ENCODE measurements at places on chromosomes 4 and X.

GRCh38 chr4:32841217-32841616 lies 2121.0 kb downstream of the PCDH7 start:
- no peak for DNase-seq

DNA sequence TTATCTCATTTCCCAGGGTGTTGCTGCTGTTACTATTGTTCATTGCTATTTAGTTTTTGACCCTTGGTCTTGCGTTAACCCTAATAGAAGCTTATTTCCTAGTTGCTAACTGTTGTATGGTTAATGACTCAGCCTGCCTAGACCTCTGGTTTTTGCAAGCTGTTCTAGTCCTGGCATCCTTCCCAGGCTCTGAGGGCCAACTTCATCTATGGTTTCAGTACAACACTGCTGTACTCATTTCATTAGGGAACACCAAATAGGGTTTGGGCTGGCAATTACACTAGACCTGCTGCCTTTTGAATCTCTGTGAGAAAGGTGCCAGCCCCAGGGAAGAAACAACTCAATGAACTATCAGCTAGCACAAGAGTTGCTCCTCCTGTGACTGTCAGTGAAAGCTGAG lies 59.6 kb downstream of the DCX start:
- DNase-seq, result no peak

DNA sequence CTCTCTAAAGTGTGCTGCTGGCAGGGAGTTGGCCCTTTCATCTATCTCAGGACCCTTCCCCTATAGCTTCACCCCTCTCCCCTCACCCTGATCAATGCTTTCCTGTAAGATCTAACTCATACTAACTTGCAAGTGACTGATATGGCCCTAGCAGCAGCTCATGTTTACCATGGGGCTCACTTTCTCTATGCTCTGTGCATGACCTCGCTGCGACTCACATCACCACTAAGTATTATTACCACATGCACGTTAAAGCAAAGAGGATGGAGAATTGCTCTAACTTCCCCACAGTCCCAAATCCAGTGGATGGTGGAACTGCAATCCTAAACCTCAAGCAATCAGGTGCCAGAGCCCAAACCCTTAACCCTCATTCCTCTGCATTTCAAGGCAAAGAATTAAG lies 626.6 kb downstream of the MID1IP1 start:
- no peak for DNase-seq

DNA sequence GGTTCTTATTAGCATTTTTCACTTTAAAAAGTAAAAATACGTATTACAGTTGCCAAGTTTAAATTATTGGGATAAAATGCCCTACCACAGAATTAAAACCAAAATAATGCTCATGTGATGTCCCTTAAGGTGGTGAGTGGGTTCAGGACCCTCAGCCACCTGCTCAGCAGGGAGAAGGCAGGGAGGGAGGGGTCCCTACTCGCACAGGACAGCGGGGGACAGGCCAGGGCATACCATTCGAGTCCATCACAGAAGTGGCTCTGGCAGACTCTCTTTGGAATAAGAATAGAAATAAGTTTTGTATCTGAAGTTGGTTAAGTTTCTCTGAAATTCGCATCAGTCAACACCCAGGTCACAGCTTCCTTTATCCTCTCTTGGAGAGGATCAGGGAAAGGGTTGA lies 37.7 kb downstream of the NOP14 start:
- peak; percentile 20 for DNase-seq

DNA sequence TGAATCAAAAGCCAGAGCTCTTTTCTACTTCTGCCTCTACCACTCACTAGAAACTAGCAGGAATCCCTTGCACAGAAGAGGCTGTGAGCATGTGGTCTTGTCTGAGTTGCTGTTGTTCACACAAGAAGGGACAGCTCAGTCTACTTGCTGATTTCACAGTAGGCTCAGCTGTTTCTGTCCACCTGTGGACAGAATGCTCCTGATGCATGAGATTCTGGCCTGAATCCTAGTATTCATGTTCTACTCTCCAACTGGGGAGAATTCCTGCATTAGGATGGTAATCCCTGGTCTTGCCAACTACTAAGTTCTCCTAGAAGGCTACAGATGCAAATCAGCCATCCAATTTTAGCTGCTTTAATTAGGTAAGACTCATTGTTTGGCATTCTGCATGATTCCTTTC lies 112.8 kb downstream of the PPA2 start:
- no peak for DNase-seq

GRCh38 chr4:56655627-56656345 lies 25.3 kb downstream of the HOPX start:
- peak; percentile 73 for DNase-seq

DNA sequence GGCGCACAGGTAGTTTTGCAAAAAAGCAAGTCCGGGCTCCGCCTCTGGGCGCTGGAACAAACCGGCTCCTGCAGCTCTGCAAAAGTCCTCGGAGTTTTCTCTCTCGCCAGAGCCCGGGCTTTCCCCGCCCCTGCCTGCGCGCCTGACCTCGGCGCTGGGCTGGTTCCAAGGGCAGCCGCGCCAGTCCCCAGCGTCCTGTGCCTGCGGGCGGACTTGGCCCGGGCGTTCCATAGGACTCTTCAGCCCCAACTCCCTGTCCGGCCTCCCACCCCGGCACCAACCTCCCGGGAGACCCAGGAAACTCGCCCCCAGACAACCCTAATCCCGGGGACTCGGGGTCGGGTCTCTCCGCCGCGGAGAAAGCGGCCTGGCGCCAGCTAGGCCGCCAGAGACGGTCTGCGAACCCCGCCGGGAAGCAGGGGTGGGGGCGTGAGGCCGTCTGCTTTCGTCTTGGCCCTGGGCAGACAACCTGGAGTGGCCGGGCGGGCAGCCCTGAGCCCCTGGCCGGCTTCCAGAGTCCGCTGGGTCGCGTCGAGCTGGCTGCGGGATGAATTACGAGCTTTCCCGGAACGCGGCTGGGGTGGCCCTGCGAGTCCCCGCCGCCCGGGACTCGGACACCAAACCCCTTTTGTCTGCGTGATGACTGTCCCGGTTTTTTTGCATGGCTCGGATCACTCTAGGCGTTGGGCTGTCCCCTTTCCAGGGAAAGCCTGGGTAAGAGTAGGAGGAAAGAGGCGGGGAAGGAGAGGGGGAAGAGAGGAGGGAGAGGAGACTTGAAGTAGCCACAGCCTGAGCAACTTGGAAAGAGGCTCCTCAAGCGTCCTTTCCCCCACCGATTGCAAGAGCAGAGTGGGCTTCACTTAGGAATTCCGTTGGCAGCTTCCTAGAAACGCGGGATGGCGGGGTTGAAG lies 916 bp downstream of the MXRA5 start:
- peak; percentile 68 for DNase-seq

- no peak for DNase-seq
These were observed 57.8 kb downstream of the TMEM131L start for GRCh38 chr4:153523941-153524386.

DNA sequence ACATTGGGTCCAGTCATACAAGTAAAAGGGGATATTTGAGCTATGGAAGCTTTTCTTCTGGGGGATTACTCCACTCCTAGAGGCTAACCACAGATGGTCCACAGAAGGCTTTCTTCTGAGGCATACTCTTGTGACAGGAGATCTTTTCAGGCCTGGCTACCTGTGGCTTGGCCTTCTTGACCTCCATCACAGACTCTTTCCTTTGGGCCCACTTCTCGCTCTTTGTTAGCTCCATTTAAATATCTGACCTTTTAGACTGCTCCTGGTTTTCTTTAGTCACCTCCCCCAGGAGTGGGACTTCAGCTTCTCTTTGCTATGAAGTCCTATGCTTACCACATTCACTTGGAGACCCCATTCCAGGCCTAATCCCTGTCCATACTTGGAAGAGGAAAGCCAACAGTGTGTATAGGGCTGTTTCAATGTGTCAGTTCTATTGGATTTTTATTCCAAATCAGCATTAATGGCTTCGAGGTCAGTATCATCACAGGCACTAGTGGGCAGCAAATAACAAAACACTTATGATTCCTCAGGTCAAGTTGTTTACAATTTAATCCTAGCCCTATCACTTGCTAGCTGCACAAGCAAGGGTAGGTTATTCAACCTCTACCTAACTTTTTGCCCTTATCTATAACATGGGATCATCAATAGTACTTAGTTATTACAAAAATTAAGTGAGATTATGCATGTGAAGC lies 26.3 kb downstream of the GPC3 start:
- no peak for DNase-seq

DNA sequence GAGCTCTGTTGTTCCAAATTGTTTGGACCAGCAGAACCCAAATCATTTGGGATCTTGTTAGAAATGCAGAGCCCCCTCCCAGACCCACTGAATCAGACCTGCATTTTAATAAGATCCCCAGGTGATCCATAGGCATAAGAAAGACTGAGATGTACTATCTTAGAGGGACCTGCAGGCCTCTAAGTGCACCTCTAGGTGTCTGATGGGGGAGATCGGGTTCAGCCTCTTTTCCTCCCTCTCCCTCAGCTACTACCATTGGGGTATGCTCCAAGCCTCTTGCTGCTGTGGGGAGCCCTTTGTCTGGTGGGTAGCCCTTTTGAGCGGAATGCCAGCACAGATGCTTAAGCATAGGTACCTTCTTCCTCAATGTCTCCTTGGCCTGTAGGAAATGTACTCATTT lies 63.8 kb upstream of the RPS6KA3 start:
- no peak for DNase-seq

GRCh38 chrX:150767475-150768131 lies 74.4 kb downstream of the MTMR1 start:
- DNase-seq, result no peak

GRCh38 chr4:53688186-53688790 lies 97.0 kb upstream of the LNX1 start:
- DNase-seq, result no peak

GRCh38 chrX:68989865-68990606 lies 161.2 kb downstream of the EFNB1 start:
- peak; percentile 85 for DNase-seq

DNA sequence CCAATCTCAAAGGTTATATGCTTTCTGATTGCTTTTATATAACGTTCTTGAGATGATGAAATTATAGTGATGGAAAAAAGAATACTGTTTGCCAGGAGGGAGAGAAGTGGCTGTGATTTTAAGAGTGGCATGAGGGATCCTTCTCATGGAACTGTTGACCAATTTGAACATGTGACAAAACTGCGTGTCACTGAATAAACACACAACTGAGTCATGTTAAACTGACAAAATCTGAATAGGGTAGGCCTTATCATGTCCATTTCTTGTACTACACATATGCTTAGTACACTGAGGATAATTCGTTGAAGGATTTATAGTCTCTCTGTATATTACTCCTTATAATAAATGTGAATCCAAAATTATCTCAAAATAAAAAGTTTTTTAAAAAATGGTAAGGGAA lies 22.2 kb upstream of the HSPA4L start:
- DNase-seq, result no peak

DNA sequence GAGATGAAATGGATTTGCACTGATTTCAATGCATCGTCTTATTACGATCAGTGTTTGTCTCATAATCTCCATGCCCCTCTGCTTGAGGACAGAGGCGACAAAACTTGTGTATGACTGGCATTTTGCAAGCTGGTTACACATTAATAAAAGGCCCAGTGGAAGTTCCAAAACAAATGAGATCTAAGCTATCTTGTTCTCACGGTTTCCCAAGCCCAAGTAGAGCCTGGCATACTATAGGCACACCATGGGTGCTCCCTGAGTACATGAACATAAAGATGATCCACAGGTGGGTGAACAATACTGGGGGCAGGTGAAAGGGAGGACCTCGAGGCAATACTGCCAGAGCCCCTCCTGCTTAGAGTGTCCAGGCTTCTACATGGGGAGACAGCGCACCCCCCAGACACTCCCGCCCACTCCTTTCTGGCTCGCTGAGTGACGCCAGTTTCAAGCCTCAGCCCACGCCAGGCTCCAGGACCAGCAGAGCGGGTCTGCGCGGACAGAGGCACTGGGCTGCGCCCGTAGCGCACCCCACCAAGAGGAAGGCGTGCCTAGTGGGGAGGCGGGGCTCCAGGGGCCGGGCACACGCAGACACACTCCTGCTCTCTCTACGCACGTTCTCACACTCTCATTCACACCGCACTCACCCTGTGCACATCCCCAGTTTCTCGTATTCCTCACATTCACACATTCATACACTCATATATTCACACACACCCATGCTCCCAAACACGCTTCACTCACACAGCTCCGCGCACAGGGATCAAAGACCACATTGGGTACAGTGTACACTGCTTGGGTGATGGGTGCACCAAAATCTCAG lies 8.9 kb upstream of the GSX2 start:
- peak; percentile 75 for DNase-seq

GRCh38 chr4:3796960-3797359 lies 30.8 kb downstream of the ADRA2C start:
- no peak for DNase-seq

- DNase-seq, result peak; percentile 35
These were observed 9.9 kb downstream of the TNIP2 start for GRCh38 chr4:2745981-2746806.

DNA sequence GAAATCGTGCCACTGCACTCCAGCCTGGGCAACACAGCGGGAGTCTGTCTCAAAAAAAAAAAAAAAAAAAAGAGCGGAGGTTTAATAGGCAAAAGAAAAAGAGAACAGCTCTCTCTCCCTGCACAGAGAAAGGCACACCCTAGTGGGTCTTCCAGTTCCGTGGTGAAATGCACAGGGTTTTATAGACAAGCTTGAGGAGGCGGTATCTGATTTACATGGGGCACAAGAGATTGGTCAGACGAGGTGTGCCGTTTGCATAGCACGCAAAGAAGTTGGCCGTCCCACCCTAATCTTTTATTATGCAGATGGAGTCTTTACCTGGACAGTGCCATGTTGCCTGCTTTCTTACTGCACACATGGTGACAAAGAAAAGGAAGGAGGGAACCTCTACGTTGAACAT lies 33.5 kb upstream of the REST start:
- no peak for DNase-seq

DNA sequence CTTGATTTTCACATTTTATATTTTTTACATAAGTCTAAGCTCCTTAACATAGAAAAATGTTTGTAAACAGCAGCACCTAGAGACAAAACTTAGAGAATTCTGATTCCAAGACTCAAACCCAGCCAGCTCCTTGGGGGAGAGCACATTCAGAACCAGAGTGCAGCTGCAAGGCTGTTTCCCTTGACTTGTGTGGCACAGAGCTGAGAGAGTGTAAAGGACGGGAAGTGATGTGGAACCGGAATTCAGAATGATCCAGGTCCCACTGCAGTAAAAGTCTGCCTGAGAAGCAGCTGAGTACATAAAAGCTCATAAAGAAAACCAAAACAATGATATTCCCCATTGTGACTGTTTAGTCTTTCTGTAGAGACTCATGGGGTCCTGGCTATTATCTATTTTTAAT lies 713.8 kb downstream of the RAB28 start:
- DNase-seq, result no peak

All from H7 (cell line).